Right renal cortex interstitium (tissue), 3 donors: ENCODE measurements at places on chromosomes 1 and 21. TPM values are rescaled to one million over a fixed set of nuclear protein-coding genes. Genes with fewer than 3 reads are reported as not detected.

Gene KRTAP19-1
- not detected for polyA plus RNA-seq

GRCh38 chr1:64492424-64492823, 22.5 kb downstream of the CACHD1 start:
- no peak for DNase-seq

Gene HHIPL2
- 0.71 TPM for polyA plus RNA-seq

- no peak for DNase-seq
These were observed 103.5 kb upstream of the TLR5 start for GRCh38 chr1:223246476-223247112.

DNA sequence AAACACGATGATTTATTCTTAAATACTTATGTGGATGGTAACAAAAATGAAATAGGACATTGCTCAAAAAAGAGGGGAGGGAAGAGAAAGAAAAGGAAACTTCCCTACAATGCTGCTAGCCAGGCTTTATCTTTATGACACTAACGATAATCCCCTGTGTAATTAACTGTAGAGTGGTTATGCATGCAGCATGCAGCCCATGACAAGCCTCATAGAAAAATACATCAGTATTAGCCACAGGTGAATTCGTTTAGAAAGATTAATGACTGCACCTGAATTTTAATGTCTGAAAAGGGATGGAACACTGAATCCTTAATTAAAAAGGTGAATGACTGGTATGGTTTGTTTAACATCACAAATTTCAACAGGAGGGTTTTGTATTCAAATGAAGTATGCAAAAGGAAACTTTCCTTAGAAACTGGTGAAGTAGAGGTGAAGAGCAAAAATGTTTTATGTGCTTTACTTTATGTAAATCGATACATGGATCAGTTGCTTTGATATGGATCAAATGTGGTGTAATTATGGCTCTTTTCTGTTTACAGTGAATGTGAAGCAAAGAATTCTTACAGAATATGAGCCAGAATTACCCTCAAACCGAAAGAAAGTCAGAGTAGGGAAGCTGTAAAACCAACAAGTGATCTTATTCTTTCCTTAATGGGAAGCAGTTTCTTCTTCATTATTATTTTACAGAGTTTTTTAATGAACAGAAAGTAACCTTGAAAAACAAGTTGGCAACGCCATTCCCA, 569.6 kb upstream of the ADGRL2 start:
- no peak for DNase-seq

DNA sequence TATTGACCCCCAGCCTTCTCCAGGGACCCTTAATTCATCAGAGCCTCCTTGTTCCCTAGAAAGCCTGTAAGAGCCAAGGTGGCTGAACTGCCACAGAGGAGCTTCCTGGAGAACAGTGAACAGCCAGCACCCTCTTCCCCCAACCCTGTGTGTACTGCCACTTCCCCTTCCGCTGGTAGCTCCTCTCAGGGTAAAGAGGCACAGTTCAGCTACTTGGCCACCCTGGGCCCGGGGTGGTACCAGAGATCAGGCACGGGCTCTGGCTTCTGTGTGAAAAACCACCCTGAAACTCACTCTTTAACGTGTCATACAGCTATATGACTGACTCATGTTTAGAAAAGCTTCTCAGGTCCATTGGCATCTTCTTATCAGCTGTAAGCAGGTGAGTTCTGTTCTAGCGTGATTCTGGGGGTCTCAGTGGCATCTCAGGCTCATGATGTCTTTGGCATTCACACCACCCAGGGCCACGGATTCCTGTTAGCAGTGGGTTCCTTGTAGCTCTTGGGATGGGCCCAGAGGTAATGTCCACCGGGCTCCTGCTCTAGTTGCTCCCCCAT, 22.4 kb downstream of the ARMH1 start:
- no peak for DNase-seq

Gene ALG14
- polyA plus RNA-seq, result 11.6 TPM
